ENCODE measurements at places on chromosomes 3 and 15. TPM values are rescaled to one million over a fixed set of nuclear protein-coding genes. Genes with fewer than 3 reads are reported as not detected.
A peak's percentile ranks its signal among the peaks of the same experiment; 100 is the strongest.

The LARP6 gene
- 10.2 TPM for total RNA-seq

- DNase-seq, result no peak
These were observed 33.3 kb downstream of the PLD1 start for GRCh38 chr3:171776839-171777583.

GRCh38 chr3:125032100-125032643 lies 23.6 kb downstream of the HEG1 start:
- no peak for DNase-seq

DNA sequence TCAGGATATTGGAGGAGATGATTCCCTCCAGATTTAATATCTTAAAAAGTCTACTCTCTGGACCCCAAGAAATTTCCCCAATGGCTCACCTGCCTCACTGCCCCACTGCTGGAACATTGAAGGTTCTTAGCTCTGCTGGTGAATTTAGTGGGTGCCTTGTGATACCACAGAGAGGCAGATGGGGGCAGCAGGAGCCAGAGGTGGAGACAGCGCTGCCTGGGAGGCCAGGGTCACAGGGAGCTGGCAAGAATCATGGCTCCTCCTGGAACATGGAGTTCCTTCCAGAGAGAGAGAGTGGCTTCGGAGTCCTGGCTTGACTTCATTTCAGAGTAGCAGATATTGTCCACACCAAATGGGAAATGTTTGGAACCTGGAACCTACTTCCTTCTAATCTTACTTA lies 263.5 kb upstream of the CFAP20DC start:
- DNase-seq, result peak; percentile 73

The ZNF621 gene
- 9.2 TPM for total RNA-seq

- DNase-seq, result no peak
These were observed 201.0 kb upstream of the BCL6 start for GRCh38 chr3:187946163-187946691.

DNA sequence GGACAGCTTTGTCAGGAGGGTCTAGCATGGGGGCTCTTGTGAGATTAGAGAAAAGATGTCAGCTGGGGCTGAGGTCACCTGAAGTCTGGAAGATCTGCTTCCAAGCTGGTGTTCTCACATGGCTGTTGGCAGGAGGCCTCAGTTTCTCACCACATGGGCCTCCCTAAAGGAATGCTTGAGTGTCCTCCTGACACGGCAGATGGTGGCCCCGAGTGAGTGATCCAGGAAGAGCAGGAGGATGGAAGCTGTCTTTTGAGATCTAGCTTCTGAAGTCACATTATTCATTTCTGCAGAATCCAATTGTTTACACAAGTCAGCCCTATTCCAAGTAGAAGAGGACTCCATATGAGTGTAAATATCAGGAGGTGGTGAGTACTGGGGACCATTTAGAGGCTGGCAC lies 344.0 kb upstream of the PROK2 start:
- DNase-seq, result no peak

Data from adrenal gland (tissue), 19 donors.